ENCODE measurements at places on chromosomes 12 and 14. TPM values are rescaled to one million over a fixed set of nuclear protein-coding genes. Genes with fewer than 3 reads are reported as not detected.
A peak's percentile ranks its signal among the peaks of the same experiment; 100 is the strongest.

DNA sequence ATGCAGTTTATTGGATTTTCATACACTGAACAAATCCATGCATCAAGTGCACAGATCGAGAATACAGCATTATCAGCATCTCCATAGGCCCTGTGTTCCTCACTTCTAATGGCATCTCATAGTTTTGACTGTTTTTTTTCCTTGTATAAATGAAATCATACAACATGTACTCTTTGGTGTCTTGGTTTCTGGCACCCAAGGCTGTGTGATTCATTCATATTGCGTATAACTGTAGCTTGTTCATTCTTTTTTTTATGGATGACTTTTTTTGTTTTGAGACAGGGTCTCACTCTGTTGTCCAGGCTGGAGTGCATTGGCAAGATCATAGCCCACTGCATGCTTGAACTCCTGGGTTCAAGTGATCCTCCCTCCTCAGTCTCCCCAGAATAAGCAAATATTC lies 14.3 kb downstream of the RASSF8 start:
- DNase-seq: no peak
- no peaks in the 10 kb centered on the region for H3K27me3 ChIP-seq
- H3K4me3 ChIP-seq: no peak overlapping the region
- H3K27ac ChIP-seq: no peak overlapping the region
- no peaks in the 10 kb centered on the region for H3K4me1 ChIP-seq

DNA sequence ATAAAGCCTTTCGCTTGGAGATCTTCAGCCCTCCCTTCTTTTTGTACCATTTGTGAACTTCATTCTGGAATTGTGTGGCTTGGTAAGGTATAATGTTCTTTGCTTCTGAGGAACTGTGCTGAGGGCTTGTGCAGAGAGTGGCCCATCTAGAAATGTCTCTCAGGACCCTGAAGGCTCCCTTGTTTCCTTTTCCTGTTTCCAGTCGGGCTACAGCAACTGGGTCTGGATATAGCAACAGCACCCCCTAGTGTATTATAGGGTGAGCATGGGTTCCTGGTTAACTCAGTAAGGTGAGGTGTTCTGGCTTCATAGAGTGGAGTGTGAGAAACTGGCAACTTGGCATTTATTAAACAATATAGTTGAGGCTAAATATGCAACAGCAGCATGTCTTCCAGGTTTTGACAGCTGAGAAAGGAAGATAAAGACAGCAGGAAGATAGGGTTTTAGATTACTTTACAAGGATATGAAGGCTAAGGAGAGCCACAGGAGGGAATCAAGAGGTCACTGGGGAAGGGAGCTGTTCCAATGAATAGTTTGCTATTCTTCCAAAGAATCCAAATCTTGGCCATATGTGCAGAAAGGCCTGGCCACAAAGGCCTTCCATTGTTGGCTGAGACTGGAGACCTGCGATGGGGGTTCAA lies 49.1 kb upstream of the RNU6-8 start:
- no peak overlapping the region for H3K4me3 ChIP-seq
- peak; percentile 66 for DNase-seq
- H3K4me1 ChIP-seq: peaks cover 3% of the 10 kb centered on the region
- no peaks in the 10 kb centered on the region for H3K36me3 ChIP-seq
- H3K27ac ChIP-seq: no peak overlapping the region
- H3K27me3 ChIP-seq: no peaks in the 10 kb centered on the region

- H3K36me3 ChIP-seq: no peaks in the 10 kb centered on the region
- DNase-seq: no peak
- no peak overlapping the region for H3K4me3 ChIP-seq
These were observed 247.4 kb downstream of the GALC start for GRCh38 chr14:87745507-87746118.

GRCh38 chr14:51357250-51357649 lies 117.2 kb downstream of the TMX1 start:
- H3K27me3 ChIP-seq: no peaks in the 10 kb centered on the region
- no peak overlapping the region for H3K27ac ChIP-seq
- no peaks in the 10 kb centered on the region for H3K36me3 ChIP-seq

GRCh38 chr14:100524233-100524932 lies 62.8 kb downstream of the BEGAIN start:
- no peaks in the 10 kb centered on the region for H3K4me1 ChIP-seq
- H3K27me3 ChIP-seq: no peaks in the 10 kb centered on the region
- DNase-seq: no peak
- peaks cover 6% of the 10 kb centered on the region for H3K36me3 ChIP-seq
- no peak overlapping the region for H3K4me3 ChIP-seq

- no peak for DNase-seq
- no peaks in the 10 kb centered on the region for H3K36me3 ChIP-seq
- no peak overlapping the region for H3K27ac ChIP-seq
- H3K27me3 ChIP-seq: no peaks in the 10 kb centered on the region
These were observed 160.6 kb downstream of the ZFP36L1 start for GRCh38 chr14:68632054-68632895.

- peaks cover 34% of the 10 kb centered on the region for H3K4me1 ChIP-seq
- no peaks in the 10 kb centered on the region for H3K27me3 ChIP-seq
- DNase-seq: peak; percentile 77
- no peak overlapping the region for H3K27ac ChIP-seq
- H3K36me3 ChIP-seq: peaks cover 8% of the 10 kb centered on the region
These were observed 2.4 kb upstream of the POP5 start for GRCh38 chr12:120583478-120584030.

DNA sequence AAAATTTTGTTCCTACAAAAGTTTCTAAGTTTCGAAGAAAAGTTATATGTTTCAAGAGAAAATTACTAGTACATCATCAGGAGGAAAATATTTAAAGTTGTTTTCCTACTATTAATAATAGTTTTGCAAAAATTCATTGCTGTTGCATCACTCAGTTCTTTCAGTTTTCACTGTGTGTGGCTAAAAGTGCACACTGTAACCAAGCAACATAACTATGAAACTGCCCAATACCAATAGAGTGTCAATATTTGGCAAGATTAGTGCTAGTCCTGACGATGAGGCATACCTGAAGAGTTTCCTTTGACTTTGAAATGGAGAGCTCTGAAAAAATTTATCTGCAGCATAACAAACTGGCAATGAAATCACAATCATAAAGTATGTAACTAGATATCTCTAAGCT lies 194.3 kb downstream of the CPNE8 start:
- no peak overlapping the region for H3K27ac ChIP-seq
- no peaks in the 10 kb centered on the region for H3K4me1 ChIP-seq
- no peak for DNase-seq
- H3K4me3 ChIP-seq: no peak overlapping the region
- H3K36me3 ChIP-seq: no peaks in the 10 kb centered on the region
- no peaks in the 10 kb centered on the region for H3K27me3 ChIP-seq

- no peak overlapping the region for H3K27ac ChIP-seq
- peaks cover 5% of the 10 kb centered on the region for H3K4me1 ChIP-seq
- no peak for DNase-seq
- no peaks in the 10 kb centered on the region for H3K27me3 ChIP-seq
- no peak overlapping the region for H3K4me3 ChIP-seq
These were observed 3.4 kb upstream of the RNASE7 start for GRCh38 chr14:21038441-21039422.

DNA sequence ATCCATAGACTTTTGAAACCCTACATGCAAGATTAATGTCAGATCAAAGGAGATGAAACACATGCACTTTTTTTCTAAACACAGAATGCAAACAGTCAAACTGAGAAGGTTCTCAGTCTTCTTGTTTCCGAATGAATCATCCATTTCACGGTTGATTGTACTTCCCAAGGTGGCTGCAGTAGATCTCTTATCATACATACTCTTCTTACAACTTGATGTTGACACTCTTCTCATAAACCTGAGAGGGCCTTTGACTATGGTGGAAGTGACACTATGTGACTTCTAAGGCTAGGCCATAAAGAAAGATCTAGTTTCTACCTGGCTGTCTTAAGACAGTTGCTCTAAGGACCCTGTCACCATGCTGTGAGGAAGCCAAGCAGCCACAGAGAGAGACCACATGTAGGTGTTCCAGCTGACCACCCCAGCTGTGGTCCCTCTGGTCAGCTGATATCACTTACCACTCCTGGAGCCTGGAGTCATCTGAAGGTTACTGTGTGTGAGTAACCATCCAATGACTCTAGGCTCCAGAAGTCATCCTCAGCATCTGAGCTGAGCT lies 67.2 kb upstream of the HMGA2 start:
- H3K27ac ChIP-seq: no peak overlapping the region
- no peak overlapping the region for H3K4me3 ChIP-seq
- no peaks in the 10 kb centered on the region for H3K36me3 ChIP-seq
- DNase-seq: no peak
- H3K4me1 ChIP-seq: no peaks in the 10 kb centered on the region

DNA sequence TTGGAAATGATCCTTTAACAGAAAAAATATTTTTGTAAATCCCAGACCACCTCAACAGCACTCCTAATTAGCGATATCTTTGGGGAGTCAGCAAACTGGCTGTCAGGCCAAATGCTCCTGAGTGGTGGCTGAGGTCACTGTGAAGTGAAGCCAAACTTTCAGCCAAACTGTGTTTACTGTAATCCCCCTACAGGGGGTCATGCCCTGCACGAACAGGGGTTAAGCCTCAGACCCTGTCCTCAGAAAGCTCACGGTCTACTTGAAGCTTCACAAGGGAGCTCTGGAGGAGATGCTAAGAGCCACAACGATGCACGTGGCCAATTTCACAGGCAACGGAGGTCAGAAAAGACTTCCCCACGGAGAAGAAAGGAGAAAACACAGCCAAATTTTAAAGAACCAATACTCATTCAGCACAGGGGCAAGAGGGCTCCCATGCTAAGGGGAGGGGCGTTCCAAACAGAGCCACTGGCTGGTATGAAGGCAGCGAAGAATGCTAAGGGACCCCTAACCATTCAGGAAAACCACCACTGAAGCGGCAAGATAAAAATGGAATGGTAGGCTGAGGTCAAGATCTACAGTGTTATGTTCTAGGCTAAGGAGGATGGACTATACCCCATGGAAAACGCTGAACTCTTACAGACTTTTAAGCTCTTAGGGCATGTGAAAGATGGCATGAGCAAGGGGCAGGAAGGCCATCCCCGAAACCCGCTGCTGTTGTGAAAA lies 105.4 kb downstream of the ITPR2 start:
- no peaks in the 10 kb centered on the region for H3K27me3 ChIP-seq
- no peak for DNase-seq
- H3K4me3 ChIP-seq: no peak overlapping the region
- H3K4me1 ChIP-seq: peaks cover 12% of the 10 kb centered on the region

DNA sequence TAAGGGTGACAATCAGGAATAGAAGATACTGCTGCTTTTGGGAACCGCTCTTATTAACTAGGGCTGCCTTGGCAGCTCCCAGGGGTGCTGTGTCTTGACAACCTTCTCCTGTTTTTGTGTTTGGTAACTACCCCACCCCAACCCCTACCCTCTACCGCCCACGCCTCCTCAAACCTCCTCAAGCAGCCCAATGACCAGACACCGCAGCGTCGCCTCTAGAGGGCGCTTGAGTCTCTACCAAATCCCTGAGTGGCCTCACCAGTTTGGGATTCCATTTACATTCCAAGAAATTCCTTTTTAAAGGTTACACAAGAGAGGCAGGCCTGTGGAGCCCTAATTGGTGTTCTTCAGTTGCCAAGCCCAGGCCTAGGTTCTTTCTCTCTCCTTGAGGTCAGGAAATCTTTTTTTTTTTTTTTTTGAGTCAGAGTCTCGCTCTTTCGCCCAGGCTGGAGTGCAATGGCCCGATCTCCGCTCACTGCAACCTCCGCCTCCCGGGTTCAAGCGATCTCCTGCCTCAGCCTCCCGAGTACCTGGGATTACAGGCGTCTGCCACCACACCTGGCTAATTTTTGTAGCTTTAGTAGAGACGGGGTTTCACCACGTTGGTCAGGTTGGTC lies 72.4 kb upstream of the USP44 start:
- H3K4me3 ChIP-seq: no peak overlapping the region
- H3K4me1 ChIP-seq: no peaks in the 10 kb centered on the region
- no peaks in the 10 kb centered on the region for H3K27me3 ChIP-seq

- H3K27me3 ChIP-seq: no peaks in the 10 kb centered on the region
- no peaks in the 10 kb centered on the region for H3K36me3 ChIP-seq
- DNase-seq: no peak
- H3K27ac ChIP-seq: no peak overlapping the region
- H3K4me1 ChIP-seq: peaks cover 9% of the 10 kb centered on the region
- no peak overlapping the region for H3K4me3 ChIP-seq
These were observed 9.5 kb downstream of the EMP1 start for GRCh38 chr12:13205809-13206559.

DNA sequence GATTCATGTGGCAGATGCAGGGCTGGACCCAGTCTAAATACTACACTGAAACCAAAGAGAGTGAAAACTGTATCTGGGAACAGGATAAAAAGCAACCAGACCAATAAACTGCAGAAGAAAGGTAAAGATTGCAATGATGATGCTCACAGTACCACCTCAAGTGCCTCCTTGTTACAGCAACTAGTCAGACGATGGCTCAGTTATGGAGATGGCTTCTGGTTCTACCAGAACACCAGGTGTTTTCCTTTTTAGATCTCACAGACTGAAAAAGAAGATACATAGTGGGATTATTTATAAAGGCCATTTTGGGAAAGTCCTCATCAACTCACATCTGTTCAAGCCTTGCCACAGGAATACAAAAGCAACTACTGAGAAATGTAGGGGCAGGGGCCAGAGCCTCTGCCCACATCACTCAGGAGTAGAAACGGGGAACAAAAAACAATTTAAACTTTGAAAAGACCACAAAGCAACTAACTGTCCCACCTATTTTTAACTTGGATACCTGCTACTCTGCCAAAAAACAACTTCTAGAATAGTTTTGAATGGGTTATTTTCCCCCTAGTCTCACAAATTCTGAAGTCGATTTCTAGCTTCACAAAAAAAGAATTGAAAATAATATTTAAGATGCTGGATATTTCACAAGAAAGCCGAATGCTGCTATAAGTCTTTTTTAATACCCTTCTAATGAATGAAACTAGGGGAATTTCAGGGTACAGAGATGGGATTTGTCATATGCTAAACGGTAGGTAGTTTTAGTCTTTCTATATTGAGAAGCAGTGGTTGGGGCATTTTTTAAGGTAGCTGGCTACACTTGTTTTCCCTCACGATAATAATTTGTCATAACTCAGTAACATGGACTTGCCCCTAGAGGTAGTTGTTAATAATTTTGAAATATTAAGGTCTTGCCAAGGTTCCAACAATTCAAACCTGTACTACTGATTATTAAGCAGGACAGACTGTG lies 197.2 kb upstream of the TMPO start:
- no peaks in the 10 kb centered on the region for H3K27me3 ChIP-seq
- H3K4me3 ChIP-seq: no peak overlapping the region
- H3K36me3 ChIP-seq: no peaks in the 10 kb centered on the region
- H3K27ac ChIP-seq: no peak overlapping the region

- H3K27me3 ChIP-seq: no peaks in the 10 kb centered on the region
- H3K4me1 ChIP-seq: peaks cover 15% of the 10 kb centered on the region
- H3K36me3 ChIP-seq: peaks cover 17% of the 10 kb centered on the region
- no peak for DNase-seq
- peak overlapping the region; percentile 92 for H3K4me3 ChIP-seq
These were observed 559 bp upstream of the RFC5 start for GRCh38 chr12:118015944-118016343.

- H3K4me1 ChIP-seq: peaks cover 44% of the 10 kb centered on the region
- DNase-seq: peak; percentile 80
- no peak overlapping the region for H3K27ac ChIP-seq
These were observed 6.9 kb downstream of the GNPTAB start for GRCh38 chr12:101823891-101824290.

Gene STON2
- not detected for total RNA-seq

Gene SYT10
- not detected for total RNA-seq

Gene DTX1
- total RNA-seq: 7.0 TPM

Gene NRL
- total RNA-seq: 2.9 TPM

Gene MSI1
- total RNA-seq: not detected

Gene SIX4
- not detected for total RNA-seq

Gene MANSC4
- total RNA-seq: not detected

Gene CD69
- 35.9 TPM for total RNA-seq

Gene RARG
- 84.7 TPM for total RNA-seq

Gene ARHGAP9
- 278 TPM for total RNA-seq

Gene LTBP2
- total RNA-seq: 0.36 TPM

Gene C12orf75
- total RNA-seq: 14.6 TPM
